Esophagus squamous epithelium (tissue), 5 donors: ENCODE measurements at places on chromosomes 13 and 19.

DNA sequence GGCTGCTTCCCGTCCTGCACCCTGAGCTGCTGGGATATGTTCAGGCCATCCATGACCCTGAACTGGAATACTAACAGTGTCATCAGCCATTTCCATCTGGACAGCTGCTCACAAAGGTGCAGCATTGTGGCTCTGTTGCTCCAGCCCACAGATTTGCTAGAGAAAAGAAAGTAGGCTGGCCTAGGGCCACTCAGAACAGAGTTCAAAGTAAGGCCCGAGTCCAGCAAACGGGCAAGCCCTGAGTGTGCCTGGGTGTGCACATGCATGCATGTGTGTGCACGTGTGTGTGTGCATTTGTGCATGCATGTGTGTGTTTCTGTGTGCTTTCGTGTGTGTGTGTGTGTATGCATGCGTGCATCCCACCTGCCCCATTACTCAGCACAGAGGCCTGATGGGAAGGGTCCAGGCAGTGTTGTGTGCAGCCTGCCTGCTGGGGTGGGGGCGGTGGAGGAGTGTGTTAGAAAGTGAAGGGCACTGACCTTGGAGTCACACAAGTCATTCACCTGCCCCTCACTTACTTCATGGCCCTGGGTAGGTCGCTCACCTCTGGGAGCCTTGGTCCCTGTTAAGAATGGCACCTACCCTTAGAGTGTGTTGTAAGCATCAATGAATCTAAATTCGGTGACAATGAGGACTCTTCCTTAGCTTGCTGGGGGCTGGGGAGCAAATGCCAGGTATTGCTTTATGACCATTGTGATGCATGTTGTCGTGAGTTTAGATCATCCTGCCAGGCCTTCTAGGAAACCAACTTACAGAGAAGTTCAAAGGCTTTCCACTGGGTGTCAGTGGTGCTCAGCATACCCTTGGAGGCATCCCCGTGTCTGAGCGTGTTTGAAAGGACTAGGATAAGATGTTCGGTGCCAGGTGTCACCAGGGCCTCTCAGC is 53.2 kb downstream of the GPR12 start:
- no peak for DNase-seq

GRCh38 chr19:7492142-7492541 is 3.3 kb upstream of the PEX11G start:
- no peak for DNase-seq

- DNase-seq = no peak
These were observed 19.6 kb downstream of the MBNL2 start for GRCh38 chr13:97241761-97242160.

DNA sequence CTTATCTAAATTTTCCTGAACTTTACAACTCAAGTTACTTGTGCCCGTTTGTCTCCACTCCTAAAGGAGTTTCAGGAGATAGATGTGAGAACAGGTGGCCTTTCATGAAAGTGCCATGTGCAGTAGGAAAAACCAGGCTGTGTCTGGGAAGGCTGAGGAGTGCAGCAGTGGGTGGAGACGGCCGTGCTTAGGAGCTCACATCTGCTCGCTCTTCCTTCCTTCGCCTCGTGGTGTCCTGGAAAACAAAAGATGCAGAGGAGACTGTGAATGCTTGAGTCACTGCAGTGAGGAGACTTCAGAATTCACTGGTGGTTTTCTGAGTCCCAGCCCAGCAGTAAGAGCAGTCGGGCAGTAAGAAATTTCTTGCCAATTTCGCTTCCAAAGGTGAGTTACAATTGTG is 138.4 kb upstream of the RNF113B start:
- DNase-seq = no peak

DNA sequence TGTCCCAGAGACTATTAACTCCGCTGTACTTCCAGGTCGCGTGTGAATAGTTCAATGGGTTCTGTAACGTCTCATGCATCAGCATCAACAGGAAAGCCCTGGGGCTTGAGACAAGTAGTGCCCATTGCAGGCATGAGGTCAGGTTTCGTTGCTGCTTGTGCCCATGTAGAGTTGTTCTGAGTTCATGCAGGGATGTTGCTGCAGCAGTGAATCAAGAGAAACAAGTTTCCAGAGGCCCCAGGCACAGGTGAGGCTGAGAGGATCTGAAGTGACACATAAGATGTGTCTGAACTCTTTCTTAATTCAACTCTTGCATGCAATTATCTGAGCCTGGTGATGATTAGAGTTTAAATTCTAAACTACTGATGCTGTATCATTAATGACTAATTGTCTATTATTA is 8.6 kb upstream of the ZNF283 start:
- no peak for DNase-seq

- DNase-seq = no peak
These were observed 1.3 kb downstream of the ALOX5AP start for GRCh38 chr13:30736461-30737320.
